ENCODE measurements at places on chromosomes 4 and X.

GRCh38 chr4:7171191-7171900 lies 21.0 kb upstream of the SORCS2 start:
- no peak for DNase-seq

DNA sequence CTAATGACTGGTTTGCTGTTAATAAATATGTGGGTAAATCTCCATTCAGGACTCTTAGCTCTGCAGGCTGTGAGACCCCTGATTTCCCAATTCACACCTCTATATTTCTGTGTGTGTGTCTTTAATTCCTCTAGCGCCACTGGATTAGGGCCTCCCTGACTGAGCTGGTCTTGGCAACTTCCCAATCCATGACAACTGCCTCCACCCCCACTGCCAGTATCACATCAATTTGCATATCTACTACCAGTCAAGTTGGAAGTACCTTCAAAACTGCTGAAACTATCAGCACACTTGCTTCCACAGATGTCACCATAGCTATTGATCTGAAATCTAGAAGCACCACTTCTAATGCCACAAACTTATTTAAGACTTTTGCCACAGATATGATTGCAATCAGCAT lies 27.6 kb downstream of the OPRPN start:
- no peak for DNase-seq

- DNase-seq, result no peak
Measured at GRCh38 chr4:185341377-185341776, 54.3 kb downstream of the LRP2BP start.

- DNase-seq, result no peak
Measured at GRCh38 chr4:158818560-158819140, 49.8 kb downstream of the FNIP2 start.

DNA sequence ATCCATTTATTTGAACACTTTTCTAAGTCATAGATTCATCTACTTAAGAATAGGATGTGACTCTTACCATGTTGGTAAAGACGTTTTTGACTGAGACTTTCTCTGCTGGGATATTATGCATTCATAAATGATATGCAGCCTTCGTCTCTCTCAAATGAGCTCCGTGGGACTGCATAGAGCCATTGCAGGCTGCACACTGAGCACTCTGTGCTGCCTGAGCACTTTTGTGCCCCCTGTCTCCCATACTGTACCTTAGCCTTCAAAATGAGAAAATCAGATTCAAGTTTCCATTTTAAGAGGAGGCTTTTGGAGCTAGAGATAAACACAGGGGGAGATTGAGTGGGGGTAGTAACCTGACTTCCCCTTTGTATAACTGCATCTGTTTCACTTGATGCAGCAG lies 433.6 kb downstream of the ZIC3 start:
- no peak for DNase-seq

DNA sequence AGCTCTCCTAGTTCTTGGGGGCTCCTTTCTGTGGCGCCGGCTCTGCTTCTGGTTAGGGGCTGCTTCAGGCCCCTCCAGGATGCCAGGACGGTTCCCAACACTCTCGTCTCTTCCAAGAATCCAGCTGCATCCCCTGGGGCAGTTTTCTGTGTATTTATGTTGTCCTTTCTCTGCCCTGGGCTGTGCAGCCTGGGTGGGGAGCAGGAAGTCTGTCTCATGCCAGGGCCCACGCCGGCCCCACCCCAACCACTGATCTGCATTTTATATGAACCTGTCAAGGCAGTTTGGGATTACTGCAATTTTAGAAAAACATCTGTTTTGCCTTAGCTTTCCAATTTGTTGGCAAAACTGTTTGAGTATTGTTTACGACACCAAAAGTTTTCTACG lies 14.6 kb downstream of the CTBP1 start:
- DNase-seq, result no peak

DNA sequence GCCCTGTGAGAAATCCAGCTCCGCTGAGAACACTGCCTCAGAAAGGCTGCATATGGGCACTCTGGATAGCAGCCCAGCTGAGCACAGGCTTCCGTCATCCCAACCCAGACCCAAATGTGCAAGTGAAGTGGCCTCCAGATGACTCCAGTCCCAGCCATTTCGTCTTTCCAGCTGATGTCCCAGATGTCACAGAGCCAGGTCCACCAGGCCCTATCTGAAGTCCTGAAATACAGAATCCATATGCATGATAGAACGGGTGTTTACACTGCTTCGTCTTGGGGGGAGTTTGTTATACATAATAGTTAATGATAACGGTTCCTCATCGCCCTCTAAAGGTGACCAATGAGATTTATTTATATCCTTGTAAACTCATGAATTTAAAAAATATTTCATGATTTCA lies 72.6 kb upstream of the TRIM2 start:
- no peak for DNase-seq

GRCh38 chr4:116401293-116401692 lies 684.1 kb downstream of the TRAM1L1 start:
- DNase-seq, result no peak

GRCh38 chrX:1023676-1024075 lies 188.8 kb downstream of the CRLF2 start:
- no peak for DNase-seq

DNA sequence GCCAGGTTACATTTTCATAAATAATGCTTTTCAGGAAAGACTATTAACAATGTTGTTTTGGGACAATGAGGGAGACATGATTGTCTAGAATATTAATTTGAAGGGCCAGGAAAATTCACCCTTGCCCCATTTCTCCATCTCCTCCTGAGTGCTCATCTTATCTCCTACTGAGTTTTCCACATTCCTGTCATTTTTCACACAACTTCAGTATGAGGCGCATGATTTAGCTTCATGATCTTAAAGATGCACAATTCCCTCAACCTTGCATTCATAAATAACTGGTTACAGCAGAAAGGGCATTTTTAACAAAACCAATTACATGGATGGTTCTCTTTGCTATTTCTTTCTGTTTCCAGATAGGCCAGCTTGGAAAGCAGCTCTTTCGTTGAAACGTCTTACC lies 1699.2 kb upstream of the IGFBP7 start:
- no peak for DNase-seq

DNA sequence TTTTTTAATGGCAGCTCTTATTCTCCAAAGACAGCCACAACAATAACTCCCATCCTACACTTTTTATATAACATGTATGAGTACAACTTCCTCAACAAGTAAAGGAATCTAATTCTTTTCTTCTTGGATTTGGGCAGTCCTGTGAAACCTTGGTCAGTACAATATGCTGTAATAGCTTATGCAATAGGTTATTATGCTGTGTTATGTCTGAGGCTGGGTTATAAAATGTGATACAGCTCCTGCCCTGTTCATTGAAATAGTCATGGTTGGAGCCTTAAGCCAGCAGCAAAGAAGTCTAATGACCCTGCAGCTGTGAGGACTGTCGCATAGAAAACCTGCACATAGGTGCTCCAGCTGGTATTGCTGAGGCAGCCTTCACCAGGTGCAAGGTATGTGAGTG lies 215.8 kb upstream of the RASGEF1B start:
- DNase-seq, result no peak

- no peak for DNase-seq
Measured at GRCh38 chr4:2842687-2843262, 869 bp upstream of the ADD1 start.

GRCh38 chr4:175166020-175166419 lies 247.9 kb downstream of the ADAM29 start:
- DNase-seq, result no peak

DNA sequence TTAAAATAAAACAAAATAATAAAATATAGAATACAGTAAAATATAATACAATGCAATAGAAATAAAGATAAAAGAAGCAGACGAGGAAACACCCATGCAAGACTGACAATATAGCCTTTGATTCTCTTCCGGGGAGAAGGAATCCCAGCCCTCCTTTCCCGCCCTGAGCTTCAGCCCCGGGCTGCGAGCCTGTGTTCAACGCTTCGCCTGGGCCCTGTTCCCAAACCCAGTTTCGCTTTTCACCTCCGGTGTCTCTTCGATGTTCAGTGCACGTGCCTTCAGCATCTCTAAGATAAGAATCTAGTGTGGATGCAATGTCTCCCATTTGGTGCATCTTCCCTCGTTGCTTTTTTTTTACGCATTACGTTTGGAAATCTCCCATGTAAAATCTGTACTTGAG lies 38.4 kb upstream of the ARSD start:
- DNase-seq, result no peak

- no peak for DNase-seq
Measured at GRCh38 chr4:71608678-71609071, 175.2 kb downstream of the GC start.

DNA sequence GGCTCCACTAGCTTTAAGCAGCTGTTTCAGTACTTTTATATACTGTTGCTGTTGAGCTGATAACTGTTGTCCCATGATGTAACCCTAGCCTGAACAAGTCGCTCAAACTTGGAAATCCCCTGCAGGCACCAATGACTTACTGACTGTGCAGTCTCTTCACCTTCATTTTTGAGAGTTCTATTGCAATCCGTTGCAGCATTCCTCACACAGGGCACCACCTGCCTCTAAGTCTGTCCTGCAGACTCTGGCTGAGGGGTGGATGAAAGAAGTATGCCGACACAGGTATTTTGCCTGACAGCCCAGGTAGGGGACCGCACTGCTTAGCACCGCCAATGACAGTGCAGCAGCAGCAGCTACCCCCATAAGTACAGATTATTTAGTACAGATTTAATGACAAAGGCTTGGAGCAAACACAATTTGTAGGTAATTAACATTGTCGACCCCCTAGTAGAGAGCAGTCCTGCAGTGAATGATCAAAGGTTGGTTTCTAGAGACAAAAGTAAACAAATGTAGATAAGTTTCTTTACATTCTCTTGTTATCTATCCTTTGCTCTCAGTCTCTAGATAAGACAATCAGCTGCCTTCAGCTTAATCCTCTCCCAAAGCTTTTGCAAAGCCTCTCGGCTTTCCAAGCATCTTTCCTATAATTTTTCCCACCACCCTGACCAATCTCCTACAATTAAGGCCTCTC lies 205.0 kb downstream of the PABPC4L start:
- DNase-seq, result no peak

DNA sequence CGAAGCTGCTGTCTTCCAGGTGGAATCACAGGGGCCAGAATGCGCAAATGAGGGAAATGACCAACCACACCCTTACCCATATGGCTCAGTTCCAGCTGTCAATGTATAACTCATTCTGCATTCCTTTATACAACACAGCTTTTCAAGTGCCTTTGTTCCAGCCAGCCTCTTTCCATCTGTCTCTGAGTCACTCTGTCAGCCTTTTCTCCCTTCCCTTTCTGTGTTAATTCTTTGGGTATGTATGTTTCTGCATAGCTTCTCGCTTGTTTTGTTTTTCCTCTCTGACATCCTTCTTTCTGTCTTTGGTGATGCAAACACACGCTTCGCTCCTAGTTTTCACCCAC lies 54.5 kb downstream of the RS1 start:
- no peak for DNase-seq

DNA sequence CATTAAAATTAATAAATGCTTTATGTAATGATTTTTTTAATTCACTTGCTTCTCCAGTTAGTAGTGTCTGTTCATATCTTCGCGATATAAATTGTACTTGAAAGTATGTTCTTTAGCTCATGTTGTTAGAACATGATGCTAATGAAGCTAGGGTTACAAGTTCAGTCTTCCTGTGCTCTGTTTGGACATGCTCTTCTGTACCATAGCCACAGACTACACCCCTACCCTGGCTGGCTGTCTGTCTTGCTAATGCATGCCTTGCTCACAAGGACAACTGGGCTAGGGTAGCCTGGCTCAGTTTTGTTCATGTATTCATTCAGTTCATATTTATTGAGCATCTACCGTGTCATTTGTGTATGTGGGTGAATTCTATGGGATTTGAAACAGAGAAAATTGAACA lies 50.8 kb upstream of the MTMR1 start:
- DNase-seq, result no peak

DNA sequence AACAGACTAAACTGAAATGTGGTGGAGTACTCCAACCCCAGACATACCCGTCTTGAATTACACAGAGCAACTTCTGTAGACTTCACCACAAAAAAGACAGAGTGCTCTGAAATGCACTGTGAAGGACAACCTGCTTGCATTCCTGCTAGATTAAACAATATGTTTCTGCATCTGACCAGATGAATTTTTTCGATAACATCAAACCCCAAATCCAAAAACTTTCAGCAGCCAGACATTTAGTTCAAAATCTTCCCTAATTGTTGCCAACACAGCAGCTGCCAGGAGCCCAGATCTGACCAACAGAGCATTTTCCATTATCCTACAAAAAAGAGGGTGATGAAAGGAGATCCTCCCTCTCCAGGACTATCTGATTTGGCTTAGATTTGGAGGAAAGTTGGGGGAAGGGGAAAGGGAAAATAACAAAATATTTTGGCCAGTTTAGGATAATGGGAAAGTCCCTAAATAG lies 356.5 kb downstream of the PDGFC start:
- DNase-seq, result no peak

Data from SK-N-DZ (cell line).